Fibroblast of villous mesenchyme (primary cell): ENCODE measurements at places on chromosomes 1 and 21. TPM values are rescaled to one million over a fixed set of nuclear protein-coding genes. Genes with fewer than 3 reads are reported as not detected.

- peak; percentile 75 for DNase-seq
Observed at GRCh38 chr1:214524824-214525223, 26.6 kb downstream of the PTPN14 start.

GRCh38 chr21:14768042-14768441 is 221.9 kb upstream of the SAMSN1 start:
- DNase-seq, result no peak

Gene RPL22
- 80.5 and 97.6 TPM in 2 replicates for total RNA-seq

- DNase-seq, result no peak
Observed at GRCh38 chr1:161046605-161047228, 940 bp upstream of the USF1 start.

DNA sequence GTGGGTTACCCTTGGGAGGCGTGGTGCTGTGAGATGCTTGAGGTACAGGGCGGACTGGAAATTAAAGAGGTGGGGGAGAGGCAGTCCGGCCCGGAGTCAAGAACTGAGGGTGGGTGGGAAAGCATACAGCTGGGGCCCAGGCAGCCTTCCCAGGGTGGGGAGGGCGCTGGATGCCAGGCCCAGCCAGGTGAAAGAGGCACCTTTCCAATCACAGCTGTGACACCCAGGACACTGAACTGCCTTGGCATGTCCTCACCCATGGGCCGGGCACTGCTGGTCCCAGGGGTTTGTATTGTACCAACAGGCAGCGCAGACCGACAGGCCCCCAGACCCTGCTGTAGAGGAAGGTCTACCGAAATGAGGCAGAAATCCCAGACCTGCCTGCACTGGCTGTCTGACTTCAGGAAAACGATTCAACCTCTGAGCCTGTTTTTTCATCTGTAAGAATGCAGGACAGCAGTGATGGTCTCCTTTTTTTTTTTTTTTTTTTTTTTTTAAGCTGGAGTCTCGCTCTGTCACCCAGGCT is 9.1 kb downstream of the SLC30A2 start:
- no peak for DNase-seq

DNA sequence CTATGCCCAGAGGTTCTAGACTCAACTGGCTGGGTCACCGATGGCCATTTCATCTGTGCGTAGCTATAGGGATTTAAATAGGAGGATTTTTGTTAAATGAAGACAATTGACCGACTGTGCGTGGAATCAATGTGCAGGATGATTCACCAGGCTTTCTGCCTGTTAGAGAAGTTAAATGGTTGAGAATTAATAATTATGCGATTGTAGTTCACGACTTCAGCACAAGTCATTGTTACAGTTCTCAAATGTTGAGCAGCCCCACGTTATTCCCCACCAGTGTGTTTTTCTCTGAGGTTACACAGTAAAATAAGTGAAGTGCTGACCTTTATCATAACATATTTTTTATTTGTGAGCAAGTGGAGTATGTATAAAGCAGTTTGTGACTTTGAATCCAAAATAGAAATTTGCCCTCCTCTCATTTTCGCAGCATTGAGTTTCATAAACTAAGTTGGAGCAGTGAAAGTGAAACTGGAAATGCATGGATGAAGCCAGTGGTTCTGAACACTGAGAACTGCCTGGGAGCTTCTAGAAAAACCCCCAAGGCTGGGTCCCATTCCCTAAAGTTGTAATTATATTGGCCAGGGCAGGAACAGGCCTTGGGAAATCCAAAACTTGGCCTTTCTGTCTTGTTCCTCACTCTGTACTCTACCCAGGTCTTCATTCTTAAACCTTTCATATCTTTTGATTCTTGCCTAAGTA is 102.6 kb downstream of the GALNT2 start:
- DNase-seq, result peak; percentile 54

- DNase-seq, result no peak
Observed at GRCh38 chr1:170284512-170284911, 138.8 kb downstream of the NTMT2 start.

- no peak for DNase-seq
Observed at GRCh38 chr1:239563681-239564080, 177.3 kb downstream of the CHRM3 start.

- DNase-seq, result no peak
Observed at GRCh38 chr1:56188855-56189254, 390.5 kb downstream of the PLPP3 start.
